ENCODE measurements at places on chromosomes 5 and 9. TPM values are rescaled to one million over a fixed set of nuclear protein-coding genes. Genes with fewer than 3 reads are reported as not detected.

Gene ORM1
- total RNA-seq: not detected

Gene IFNB1
- not detected for total RNA-seq

Gene ADAMTSL1
- not detected for total RNA-seq

Gene LCNL1
- total RNA-seq: not detected

Gene RAI14
- 49.4 TPM for total RNA-seq

Gene LRRC19
- not detected for total RNA-seq

Gene ISL1
- 1.9 TPM for total RNA-seq

Gene PAEP
- total RNA-seq: not detected

Gene FBXO10
- total RNA-seq: 4.8 TPM

Gene FRMD3
- total RNA-seq: 0.43 TPM

Gene ADAMTS2
- total RNA-seq: not detected

Gene ECSCR
- total RNA-seq: not detected

Gene PCDHB10
- total RNA-seq: under 0.01 TPM

Gene BRINP1
- total RNA-seq: 0.85 TPM

Gene CER1
- not detected for total RNA-seq

Gene PDE8B
- total RNA-seq: not detected

Gene TNC
- total RNA-seq: 254 TPM

Gene CDC25C
- not detected for total RNA-seq

Gene CARTPT
- total RNA-seq: not detected

Gene PCDHGB4
- 5.3 TPM for total RNA-seq

Data from tracheal epithelial cell (primary cell).